Pulmonary artery endothelial cell (primary cell): ENCODE measurements at places on chromosomes 7 and 10. TPM values are rescaled to one million over a fixed set of nuclear protein-coding genes. Genes with fewer than 3 reads are reported as not detected.

GRCh38 chr10:4459531-4459930 is 366.5 kb upstream of the AKR1E2 start:
- no peak for DNase-seq

Gene CYP26A1
- total RNA-seq = 0.07 and 0.21 TPM in 2 replicates

DNA sequence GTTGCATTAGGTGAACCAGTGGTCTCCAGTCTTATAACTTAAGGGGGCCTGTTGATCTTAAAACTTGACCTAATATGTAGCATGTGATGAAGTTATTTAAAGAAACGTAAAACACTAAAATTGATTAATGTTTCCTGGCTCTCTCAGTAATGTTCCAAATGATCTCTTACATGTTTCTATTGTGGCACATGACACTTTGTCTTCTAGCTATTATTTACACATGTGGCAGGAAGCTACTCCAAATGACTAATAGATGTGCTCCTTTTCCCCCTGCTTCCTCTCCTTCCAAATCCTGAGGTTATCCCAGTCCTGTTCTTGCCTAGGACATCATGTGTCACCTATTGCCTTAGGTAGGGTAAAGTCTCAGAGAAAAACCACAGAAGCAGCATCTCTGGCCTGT is 89.4 kb downstream of the FAS start:
- DNase-seq = no peak

DNA sequence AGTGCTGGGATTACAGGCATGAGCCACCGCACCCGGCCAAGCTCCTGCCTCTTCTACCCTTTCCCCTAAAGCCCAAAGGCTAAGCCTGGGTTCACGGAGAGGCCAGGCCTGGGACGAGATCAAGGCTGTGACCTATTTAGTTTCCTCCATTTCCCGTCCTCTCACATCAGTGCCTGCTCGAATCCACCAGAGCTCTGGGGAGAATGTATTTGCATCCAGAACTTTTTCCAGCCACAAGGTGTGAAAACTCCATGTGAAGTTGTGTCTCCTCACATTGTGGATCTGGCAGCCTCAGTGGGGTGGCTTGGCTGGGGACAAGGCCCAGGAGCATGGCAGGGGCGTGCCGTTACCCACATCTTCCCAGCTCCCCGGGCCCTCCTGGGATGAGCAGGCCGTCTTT is 38.0 kb downstream of the SMKR1 start:
- DNase-seq = no peak

- DNase-seq = no peak
Measured at GRCh38 chr10:61961278-61961677, 59.8 kb downstream of the ARID5B start.

Gene CCNJ
- 23.4 and 25.1 TPM in 2 replicates for total RNA-seq

DNA sequence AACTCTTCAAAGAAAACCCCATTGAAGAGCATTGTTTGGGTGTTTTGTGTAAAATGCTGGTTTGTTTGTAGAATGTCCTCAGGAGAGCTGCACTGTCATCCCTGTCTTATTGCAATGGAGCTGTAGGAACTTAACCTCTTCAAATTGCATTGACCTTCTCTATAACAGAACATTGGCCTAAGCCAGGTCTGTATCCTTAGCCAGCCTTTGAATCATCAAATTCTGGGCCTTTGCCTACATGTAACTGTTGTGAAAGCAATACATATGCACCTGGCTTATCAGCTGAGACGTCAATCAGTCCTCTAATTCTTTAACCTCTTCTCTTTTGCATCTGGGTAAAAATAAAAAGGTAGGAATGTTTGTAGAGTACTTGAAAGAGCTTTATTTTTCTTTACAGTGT is 196.0 kb downstream of the CSTF2T start:
- no peak for DNase-seq

DNA sequence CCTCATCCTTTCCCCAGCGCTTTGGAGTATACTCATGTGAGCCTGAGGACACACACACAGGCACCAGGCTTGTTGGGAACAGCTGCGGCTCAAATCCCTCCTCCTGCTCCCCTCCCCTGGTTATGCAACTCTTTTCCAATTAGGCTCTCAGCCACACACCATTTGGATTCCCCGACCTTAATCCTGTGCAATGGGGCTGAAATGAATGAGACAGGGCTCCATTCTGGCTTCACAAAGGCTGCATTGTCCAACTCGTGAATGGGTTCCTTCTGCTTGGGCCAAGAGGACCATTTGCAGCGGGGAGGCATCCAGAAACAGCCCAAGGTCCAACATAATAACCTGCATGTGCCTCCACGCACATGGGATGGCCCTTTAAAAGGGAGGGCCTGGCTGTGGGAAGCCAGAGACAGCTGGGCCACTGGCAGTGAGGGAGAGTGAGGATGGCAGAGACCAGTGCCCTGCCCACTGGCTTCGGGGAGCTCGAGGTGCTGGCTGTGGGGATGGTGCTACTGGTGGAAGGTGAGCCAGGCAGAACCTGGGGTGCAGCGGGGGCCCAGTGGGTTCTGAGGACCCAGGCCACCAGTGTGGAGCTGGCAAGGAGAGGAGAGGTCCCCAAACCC is at the start of gene RGR:
Gene RGR (plus strand): TSS at position 403 of the 620 bp plus-strand sequence. CDS start 38 bp downstream, at position 441.
- no peak for DNase-seq

DNA sequence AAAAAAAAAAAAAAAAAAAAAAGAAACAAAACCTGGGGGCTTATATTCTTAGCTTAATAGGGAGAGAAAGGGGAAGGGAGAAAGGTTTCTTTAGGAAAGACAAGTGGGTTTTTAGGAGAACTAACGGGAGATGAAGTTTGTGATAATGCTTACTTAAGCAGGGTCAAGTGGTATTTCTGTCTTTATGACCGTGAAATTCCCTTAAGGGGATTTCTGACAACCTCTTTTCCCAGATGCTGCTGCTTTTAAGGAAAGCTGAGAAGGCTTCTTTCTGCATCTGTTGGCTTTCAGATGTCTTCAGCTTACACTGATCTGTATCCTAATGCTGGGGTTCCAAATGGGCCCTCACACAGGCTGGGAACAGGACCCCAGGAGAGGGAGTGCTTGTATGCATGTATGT is 42.6 kb downstream of the ADAMTS14 start:
- DNase-seq = no peak

DNA sequence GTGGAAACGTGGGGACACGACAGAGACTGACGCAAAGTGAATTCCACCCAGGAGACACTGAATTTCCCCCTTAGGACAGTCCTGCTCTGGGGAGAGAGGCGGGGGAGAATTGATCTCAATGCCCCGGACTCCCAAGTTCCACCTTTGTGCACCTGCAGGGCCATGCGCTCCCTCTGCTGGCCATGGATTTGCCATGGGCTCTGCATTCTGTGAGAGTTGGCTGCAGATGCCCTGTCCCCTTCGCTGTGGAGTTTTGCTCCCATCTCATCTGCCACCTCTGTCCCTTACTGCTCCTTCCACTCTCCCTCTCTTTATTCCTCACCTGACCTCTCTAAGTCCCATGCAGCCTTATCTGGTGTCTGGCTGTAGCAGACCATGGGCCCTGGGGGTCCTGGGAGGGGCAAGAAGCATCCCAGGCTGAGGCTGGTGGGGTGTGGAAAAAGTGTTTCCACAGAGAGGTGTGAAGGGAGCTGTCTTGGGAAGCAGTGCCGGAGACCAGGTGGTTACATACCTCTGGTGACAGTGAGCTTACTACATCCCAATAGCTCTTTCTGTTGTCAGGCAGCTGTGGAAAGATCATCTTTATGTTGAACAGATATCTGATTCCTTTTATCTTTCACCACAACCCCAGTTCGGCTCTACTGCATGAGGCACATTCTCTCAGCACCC is 14.3 kb downstream of the GHRHR start:
- no peak for DNase-seq
